ENCODE measurements at places on chromosomes 2 and 18.

- no peak for DNase-seq
Observed at GRCh38 chr2:134377730-134378129, 123.9 kb downstream of the MGAT5 start.

- DNase-seq = no peak
Observed at GRCh38 chr2:223180463-223180862, 128.5 kb downstream of the KCNE4 start.

GRCh38 chr2:45992741-45993475, 304.3 kb upstream of the EPAS1 start:
- DNase-seq = no peak

GRCh38 chr2:145332210-145332898, 812.4 kb upstream of the ZEB2 start:
- DNase-seq = no peak

- no peak for DNase-seq
Observed at GRCh38 chr2:109372171-109372568, 241.6 kb downstream of the SEPTIN10 start.

DNA sequence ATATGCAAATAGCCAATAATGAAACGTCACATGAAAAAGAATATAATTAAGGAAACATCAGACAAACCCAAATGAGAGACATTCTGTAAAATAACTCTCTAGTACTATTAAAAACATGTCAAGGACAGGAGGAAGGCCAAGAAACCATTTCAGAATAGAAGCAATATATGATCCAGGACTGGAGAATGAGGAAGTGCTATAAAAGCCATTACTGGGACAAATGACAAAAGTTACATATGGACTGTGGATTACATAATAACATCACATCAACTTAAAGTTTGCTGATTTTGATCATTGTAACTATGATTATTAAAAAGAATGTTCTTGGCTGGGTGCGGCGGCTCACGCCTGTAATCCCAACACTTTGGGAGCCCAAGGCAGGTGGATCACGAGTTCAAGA, 81.3 kb downstream of the CRACDL start:
- DNase-seq = no peak

DNA sequence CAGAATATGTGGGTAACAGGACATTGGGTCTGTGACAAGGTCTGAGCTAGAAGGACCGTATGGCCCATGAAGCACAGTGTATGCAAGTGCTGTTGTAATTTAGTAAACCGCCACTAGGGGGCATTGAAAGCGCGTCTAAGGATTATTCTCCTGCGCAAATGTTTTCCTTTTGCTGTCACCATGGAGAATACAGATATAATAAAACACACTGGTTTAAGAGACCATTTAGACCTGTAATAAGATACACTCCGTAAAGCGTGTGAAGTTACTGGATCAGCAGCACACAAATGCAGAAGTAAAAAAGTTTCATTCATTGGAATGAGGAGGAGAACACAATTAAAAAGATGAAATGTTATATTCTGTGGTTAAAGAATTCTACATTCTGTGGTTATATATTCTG, 272.4 kb downstream of the AGAP1 start:
- DNase-seq = peak; percentile 48

DNA sequence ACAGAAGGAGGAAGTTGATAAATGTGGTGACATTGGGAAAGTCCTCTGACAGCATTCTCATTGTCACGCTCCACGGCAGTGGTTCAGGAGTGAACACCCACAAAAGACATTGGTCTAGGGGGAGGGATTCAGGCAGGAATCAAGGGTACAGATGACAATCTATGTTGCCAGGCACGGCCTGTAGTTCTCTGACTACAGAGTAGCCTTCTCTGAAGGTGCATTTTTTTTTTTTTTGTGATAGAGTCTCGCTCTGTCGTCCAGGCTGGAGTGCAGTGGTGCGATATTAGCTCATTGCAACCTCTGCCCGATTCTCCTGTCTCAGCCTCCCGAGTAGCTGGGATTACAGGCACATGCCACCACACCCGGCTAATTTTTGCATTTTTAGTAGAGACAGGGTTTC, 7.4 kb upstream of the MOB1A start:
- peak; percentile 49 for DNase-seq

- DNase-seq = no peak
Observed at GRCh38 chr2:98036349-98037000, 40.7 kb upstream of the TMEM131 start.

- no peak for DNase-seq
Observed at GRCh38 chr2:226130192-226130591, 669.4 kb downstream of the IRS1 start.

DNA sequence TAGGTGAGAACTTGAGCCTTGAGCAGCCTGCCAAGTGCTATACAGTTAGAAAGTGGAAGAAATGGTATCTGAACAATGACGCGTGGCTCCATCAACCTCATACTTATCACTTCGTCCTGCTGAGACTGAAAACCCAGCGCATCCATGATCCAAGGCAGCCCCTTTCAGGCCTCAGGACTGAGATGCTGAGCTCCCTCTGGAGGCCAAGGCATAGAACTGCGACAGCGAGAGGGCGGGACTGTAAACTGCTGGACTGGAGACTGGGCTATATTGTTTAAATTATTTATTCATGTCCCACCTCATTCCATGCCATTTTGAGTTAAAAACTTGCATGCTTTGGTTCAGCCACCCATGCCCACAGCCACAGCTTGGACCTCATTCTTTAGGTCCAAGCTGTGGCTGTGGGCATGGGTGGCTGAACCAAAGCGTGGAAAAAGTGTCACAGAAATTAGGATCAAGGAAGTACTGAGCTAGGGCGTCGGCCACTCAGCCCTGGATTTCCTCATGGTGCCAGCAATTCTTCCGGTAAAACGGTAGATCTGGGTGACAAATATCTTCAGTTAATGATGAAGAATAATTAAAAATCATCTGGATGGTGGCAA, 195.5 kb downstream of the L3MBTL4 start:
- DNase-seq = no peak

- peak; percentile 63 for DNase-seq
Observed at GRCh38 chr2:33476131-33476792, at the start of gene RASGRP3. Gene RASGRP3 (plus strand): TSS chr2:33476649. CDS start chr2:33515137, 38,488 bp downstream.

DNA sequence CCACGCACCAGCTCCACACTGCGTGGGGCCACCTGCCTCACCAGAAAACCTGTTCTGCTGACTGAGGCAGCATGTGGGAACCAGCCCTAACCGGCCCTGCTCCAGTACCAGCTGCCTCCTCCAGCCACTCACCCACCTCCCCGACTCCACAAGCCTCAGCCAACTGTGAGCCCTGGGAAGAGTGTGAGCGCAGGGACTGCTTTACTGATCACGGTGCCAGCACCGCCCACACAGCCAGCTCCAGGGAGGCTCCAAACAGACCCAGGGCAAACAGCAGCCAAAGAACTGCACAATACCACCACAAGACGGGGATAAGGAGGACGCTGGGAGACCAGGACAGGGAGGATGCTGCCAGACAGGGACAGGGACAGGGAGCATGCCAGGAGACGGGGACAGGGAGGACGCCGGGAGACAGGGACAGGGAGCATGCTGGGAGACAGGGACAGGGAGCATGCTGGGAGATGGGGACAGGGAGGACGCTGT, 28.4 kb downstream of the EIPR1 start:
- no peak for DNase-seq

DNA sequence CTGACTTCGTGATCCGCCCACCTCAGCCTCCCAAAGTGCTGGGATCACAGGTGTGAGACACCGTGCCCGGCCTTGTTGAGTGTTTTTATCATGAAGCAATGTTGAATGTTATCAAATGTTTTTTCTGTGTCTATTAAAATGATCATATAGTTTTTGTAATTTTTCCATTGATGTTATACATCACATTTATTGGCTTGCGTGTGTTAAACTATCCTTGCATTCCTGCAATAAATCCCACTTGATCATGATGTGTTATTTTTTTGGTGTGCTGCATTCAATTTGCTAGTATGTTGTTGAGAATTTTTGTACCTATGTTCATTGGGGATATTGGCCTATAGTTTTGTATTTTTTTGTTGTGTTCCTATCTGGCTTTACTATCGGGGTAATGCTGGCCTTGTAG, 113.1 kb upstream of the PARD3B start:
- DNase-seq = no peak

- DNase-seq = no peak
Observed at GRCh38 chr18:58362829-58363271, 266.0 kb downstream of the ALPK2 start.

DNA sequence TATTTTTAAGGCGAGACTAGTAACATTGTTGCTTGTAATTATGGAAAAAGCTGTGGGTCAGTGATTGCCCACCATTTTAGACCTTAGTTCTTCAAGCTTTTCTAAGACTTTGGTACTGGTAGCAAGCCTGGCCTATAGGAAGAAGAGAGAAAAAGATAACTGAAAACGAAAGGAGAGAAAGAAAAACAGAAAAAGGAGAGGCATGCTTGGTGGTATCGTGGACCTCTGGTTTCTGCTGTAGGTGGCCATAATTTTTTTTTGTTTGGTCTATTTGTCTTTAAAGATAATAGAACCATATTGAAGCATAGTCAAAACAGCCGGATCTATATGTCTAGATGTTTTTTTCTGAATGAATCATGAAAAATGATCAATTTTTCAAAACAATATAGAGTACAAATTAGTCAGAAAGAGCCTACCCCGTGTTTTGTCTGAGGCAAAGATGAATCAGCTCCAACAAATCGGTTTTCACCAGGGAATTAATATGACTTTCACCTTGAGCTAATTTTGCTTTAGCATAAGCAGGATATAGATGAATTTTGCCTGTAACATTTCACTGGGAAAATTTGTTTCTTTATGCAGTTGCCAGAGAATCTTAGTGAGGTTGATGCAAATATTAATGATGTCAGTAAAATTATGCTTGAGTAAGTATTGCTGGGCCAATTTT, 45.7 kb downstream of the CCDC85A start:
- no peak for DNase-seq

DNA sequence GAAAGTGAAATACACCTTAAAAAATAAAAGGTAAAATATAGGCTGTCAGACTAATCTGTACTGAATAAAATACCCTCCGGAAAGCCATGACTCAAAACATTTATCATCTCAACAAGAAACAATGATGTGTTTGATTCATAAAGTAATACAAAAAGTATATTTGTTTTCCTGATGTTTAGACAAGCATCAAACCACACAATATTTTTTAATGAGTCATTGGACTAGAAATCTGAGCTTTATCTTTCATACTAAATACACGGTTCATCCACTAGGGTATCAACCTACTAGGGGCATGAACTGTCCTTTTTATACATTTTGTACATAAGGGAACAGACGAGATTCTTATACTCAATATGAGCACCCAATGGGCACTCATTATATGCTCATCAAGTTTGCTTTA, 31.3 kb downstream of the CD226 start:
- DNase-seq = no peak

GRCh38 chr2:65377556-65378192, 54.7 kb downstream of the SPRED2 start:
- no peak for DNase-seq

GRCh38 chr2:133940134-133940533, 313.7 kb upstream of the MGAT5 start:
- DNase-seq = no peak

DNA sequence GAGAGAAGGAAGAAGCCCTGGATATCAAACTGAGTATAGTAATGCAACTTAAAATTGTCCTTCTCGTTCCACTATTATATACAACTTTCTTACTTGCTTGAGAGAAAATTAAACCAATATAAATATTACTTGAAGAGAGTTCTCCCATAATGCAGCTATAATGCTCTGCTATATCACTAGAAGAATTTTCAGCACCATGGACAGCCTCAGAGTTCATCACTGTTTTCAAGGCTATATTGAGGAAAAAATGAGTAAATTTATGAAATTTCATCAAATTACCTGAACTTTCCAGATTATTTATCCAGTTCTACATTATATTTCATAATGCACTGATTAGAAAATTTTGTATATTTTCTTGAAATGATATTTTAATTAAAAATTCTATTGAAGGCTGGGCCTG, 1053.5 kb upstream of the FAM98A start:
- DNase-seq = no peak

DNA sequence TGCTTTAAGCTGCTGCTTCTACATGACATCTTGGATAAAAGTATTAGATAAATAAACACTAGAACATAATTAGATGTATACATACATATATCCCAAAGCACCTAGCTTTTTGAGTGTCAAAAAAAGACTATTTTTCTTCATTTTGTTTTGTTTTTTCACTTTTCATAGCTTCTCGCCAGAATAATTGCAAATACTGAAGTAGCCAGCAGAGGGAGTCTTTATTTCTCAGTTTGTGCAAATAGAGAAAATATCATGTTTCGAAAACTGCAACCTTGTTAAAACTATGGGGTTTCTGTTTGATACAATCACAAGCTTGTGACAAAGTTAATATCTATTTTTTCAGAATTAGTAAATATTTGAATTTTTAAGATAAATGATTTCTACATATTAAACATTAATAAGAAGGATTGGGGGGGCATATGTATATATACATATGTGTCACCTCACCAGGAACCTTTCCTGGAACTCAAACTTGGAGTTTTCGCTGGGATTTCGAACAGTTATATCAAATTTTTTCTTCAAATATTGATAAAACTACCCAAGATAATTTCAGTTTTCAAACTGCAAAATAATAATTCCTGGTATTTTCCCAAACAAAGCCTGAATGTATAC, 61.0 kb downstream of the GRB14 start:
- DNase-seq = no peak

DNA sequence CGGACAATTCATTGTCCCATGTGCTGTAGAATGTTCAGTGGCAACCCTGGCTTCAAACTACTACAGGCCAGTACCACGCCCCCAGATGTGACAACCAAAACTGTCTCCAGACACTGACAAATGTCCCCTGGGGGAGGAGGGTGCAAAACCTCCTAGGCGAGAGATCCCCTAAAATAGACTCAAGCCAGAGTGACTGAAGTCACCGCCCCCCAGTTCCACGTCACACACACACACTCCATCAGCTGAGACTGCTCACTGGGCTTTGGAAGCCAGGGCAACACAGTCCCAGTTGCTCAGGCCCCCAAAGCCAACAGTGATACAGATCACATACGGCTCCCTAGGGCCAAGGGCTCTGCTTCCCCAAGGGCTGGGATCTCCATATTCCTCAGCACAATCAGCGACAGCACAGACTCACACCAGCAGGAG, 19.1 kb downstream of the HDAC4 start:
- no peak for DNase-seq

- DNase-seq = no peak
Observed at GRCh38 chr2:210224941-210225672, at the start of gene ACADL. Gene ACADL (minus strand): TSS chr2:210225447. CDS start chr2:210225263, 184 bp downstream.

GRCh38 chr2:157627594-157628476, 829 bp downstream of the ACVR1C start:
- DNase-seq = peak; percentile 14

DNA sequence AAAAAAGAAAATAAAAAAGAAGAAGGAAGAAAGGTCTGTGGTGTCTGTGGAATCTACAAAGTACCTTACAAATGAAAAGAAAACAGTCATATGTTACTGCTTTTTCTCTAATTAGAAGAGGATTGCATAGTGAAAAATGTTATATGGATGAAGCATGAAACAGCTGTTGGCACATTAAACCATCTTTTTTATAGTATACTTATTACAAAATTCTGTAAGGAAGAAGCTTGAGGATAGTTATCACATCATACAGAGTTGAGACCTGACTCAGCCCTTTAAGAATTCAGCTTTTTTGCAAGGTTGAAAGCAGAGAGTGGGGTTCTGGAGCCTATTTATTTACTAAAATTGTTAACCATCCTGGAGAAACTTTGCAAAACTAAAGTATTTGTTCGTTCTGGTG, 222.7 kb downstream of the PHLPP1 start:
- no peak for DNase-seq
